ENCODE measurements at places on chromosomes 12 and 14.

- no peak for DNase-seq
These were observed 85.2 kb downstream of the KTN1 start for GRCh38 chr14:55665067-55665675.

GRCh38 chr14:51463461-51463860 is 188.2 kb upstream of the FRMD6 start:
- no peak for DNase-seq

DNA sequence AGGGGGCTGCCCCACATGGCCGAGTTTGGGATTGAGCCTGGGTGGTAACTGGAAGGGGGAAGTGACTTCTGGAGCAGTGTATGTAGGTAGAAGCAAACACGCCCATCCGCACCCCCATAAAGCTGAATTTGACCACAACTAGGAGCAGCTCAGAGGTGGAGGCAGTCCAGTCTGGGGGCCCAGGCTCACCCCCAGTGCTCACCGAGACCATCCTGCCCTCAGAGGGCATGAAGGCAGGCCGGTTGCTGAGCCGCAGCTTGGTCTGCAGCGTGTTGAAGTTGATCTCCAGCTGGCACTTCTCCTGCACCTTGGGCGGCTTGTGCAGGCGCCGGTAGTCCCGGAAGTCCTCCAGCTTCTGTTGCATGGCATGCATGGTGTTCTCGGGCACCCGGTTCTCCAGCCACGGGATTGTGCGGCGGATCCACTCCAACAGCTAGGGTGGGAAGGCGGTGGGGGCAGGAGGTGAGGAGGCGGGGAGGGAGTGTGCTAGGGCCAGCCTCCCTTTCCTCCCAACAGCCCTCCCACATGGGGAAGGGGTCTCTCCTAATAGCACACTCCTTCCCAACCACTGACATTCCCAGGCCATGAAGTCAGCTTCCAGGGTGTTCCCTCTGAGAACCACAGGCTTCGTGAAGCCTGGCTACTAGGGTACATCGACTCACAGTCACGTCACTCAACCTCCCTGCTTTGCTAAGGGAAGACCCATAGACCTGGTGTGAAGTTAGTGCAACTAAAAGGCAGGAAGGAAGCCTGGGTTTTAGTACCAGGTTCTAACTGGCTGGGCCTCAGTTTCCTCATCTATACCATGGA is 87.0 kb downstream of the ACTN1 start:
- no peak for DNase-seq

DNA sequence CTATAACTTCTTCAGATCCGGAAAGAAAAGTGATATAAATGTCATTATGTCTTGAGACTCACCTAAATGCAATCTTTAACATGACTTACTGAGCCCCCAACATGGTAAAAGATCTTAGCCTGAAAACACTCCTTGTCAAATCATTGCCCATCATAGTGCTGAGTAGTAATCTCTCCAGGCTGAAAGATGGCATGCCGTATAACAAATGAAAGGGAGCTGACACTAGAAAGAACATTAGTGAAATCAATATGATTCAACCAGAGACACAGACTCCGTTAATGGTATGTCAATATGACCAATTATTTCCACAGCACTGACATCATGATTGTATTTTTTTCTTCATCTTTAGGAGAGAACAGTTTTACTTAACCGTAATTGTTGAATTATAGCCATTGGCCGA is 54.4 kb downstream of the BICD1 start:
- DNase-seq, result no peak

- DNase-seq, result no peak
These were observed 216.1 kb downstream of the TMEM132D start for GRCh38 chr12:129687731-129688130.

DNA sequence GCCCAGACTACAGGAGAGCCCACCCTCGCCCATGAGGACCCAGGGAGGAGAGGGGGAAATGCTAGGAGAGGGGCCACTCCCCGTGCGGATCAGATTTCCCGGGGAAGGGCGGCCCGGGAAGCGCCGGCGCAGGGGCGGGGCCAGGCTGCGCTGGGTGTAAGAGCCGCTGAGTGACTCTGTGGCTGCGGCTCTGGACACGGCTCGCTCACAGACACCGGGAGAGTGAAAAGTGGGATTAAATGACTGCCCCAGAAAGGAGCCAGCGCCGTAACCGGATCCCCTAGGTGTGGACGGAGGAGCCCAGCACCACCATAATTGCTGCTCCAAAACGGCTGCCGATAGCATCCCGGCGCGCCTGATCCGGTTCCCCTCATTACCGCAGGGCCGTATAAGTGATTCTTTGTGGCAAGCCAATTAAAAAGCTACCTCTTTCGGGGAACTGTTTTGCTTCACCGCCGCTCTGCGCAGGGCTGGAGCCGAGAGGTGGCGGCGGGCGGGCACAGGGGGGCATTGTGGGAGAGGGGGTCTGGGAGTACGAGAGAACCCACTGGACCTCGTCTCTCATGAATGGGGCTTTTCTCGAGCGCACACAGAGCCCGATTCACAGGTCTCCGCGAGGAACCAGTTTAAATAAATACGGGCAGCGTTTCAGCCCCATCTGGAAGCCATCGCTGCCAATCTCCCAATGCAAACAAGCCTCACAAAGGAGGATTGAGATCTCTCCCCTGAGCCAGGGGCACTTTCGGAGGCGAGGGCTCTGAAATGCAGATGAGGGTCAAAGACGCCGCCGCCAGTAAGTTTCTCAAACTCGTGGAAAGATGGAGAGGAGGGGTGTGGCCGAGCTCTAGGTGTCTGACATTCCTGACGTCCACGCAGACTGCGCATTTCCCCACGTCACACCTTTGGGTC is 2.5 kb downstream of the COL2A1 start:
- no peak for DNase-seq

GRCh38 chr12:13241833-13242488 is 45.4 kb downstream of the EMP1 start:
- DNase-seq, result no peak

GRCh38 chr12:40336573-40337199 is 111.9 kb downstream of the LRRK2 start:
- DNase-seq, result no peak

DNA sequence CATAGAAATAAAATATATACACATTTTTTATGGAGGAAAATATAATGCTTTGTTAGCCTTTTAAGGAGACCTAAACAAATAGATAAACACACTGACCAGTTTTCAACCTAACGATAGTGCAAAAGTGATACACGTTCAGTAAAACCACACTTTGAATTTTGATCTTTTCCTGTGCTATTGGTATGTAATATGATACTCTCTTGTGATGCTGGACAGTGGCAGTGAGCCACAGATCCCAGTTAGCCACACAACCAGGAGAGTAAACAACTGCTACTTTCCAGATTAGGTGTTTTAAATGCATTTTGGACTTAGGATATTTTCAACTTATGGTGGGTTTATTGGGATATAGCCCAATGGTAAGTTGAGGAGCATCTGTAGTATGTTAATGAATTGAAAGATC is 243.1 kb downstream of the ERC1 start:
- DNase-seq, result no peak

GRCh38 chr12:68727776-68728175 is 18.2 kb upstream of the SLC35E3 start:
- no peak for DNase-seq

GRCh38 chr12:56337753-56338251 is 882 bp upstream of the IL23A start:
- DNase-seq, result no peak

- no peak for DNase-seq
These were observed 28.3 kb downstream of the FRMD6 start for GRCh38 chr14:51680031-51680430.

All from stimulated activated CD8-positive, alpha-beta memory T cell treated with anti-CD3 and anti-CD28 coated beads, Interleukin-7, amount 100 ng/mL, for 1 hour (primary cell).